Hindlimb muscle (tissue), 1 donor: ENCODE measurements at places on chromosomes 7 and 10.

DNA sequence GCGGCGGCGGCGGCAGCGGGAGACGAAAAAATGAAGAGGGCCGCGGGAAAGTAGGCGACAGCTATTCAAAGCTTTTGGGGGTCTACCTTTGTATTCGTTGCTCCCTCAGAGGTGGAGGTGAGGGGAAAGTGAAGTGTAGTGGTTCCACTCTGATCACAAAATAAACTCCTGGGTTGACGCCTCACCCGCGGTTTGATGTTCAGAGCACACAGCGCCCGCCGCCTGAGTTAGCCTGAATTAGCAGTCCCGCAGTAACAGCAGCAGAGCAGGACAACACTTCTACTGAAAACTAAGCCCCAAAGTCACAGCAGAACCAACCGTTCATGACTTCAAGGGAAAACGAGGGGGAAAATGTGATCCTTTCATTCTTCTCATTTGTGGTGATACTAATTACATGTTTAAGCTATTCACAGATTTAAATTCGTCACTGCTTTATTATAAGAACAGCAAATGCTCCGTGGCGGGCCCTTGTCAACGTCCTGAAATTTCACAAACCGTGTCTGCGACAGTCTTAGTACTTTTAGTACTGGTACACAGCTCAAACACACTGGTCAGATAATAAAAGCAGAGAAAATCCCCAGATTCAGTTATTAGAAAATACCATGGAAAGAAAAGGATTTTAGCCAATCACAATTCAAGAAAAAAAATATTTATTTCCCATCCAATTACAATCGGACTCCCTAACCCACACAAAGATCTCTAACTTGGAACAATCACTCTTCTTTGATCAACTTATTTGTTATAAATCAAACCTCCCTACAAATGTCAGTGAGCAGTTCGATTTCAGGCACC, 563 bp upstream of the JMJD1C start:
- peak; percentile 71 for DNase-seq

GRCh38 chr7:41476460-41476803, 226.5 kb downstream of the INHBA start:
- no peak for DNase-seq

DNA sequence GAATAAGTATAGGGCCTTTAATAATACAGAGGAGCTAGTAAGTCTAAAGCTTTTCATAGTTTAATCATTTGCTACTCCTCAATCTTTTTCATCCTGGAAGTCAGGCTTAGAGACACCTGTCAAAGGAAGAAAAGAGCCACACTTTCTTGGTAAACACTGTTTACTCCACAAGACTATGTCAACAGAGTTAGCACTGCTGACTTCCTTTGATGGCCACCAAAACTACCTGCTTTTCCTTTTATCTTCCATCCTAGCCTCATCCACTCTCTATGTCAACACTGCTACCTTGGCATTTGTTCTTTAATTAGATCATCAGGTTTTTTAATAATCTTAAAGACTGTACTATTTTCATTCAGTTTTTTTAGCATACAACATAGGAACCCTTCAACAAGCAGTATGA, 106.2 kb downstream of the ELAPOR2 start:
- no peak for DNase-seq

- no peak for DNase-seq
These were observed 66.8 kb upstream of the SEPHS1 start for GRCh38 chr10:13414855-13415254.

DNA sequence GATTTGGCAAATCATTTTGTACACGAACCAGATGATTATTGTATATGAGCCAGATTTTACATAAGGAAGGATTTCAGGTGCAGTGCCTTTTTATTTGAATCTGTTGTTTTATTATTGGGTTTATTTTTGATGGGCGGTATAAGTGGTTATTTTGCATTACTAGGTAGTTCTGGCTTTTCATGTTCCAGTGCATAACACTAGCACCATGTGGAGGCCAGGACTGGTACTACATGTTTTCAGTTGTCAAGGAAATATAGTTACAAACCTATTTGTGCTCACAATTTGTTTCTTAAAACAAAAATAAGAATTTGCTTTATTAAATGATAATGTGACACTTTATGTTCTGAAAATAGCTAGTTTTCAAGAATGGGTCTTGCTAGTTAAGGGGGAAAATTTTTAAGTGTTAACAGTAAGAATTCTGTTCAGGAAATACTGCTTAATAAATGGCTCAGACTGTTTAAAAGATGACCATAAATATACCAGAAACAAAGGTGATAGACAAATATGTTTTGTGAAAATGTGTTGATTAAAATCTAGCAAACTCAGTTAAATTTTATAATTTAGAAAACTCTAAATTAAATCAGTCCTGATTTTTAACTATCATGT, 7.1 kb upstream of the SEMA3E start:
- DNase-seq, result no peak

DNA sequence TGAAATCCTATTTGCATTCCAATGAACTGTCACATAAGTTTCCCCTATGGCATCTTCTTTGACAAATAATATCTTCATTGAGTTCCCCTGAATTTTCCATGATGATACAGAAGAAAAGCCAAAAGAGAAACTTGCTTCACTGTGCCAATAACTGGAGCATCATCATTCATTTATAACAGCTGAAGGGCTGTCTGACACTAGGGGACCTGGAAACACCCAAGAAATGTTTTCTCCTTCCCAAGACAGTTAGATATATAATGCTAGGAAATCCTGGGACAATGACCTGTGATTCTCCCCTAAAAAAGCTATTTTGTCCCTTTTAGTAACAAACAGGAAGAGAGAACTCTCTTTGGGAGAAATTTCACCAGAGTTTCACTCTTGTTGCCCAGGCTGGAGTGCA, 133.6 kb downstream of the SEMA3C start:
- DNase-seq, result no peak

GRCh38 chr10:73905256-73906020, 5.5 kb upstream of the PLAU start:
- no peak for DNase-seq
